ENCODE measurements at places on chromosomes 12 and 14. TPM values are rescaled to one million over a fixed set of nuclear protein-coding genes. Genes with fewer than 3 reads are reported as not detected.

DACT1 gene
- 120 TPM for total RNA-seq

C12orf42 gene
- not detected for total RNA-seq

PTGER2 gene
- total RNA-seq: 2.5 TPM

CMTM5 gene
- total RNA-seq: not detected

SIX1 gene
- 92.0 TPM for total RNA-seq

SRGAP1 gene
- 13.2 TPM for total RNA-seq

CALCOCO1 gene
- total RNA-seq: 86.9 TPM

ISCA2 gene
- 16.9 TPM for total RNA-seq

ATXN2 gene
- total RNA-seq: 66.8 TPM

GYS2 gene
- not detected for total RNA-seq

MVK gene
- 14.1 TPM for total RNA-seq

KCNH3 gene
- 0.10 TPM for total RNA-seq

PROX2 gene
- total RNA-seq: not detected

SOX5 gene
- total RNA-seq: 16.2 TPM

PDE3A gene
- total RNA-seq: 27.9 TPM

C14orf132 gene
- 33.2 TPM for total RNA-seq

GPR132 gene
- 0.30 TPM for total RNA-seq

PRDM4 gene
- total RNA-seq: 23.1 TPM

AQP6 gene
- not detected for total RNA-seq

PRMT5 gene
- total RNA-seq: 42.0 TPM

KCNJ8 gene
- not detected for total RNA-seq

APOF gene
- not detected for total RNA-seq

SDR9C7 gene
- not detected for total RNA-seq

RILPL2 gene
- 3.1 TPM for total RNA-seq

TUBA1B gene
- 857 TPM for total RNA-seq

EMP1 gene
- total RNA-seq: 30.7 TPM

GSG1 gene
- total RNA-seq: not detected

LRP10 gene
- 167 TPM for total RNA-seq

CLEC6A gene
- total RNA-seq: not detected

EML5 gene
- total RNA-seq: not detected

RSRC2 gene
- total RNA-seq: 61.5 TPM

C2CD5 gene
- total RNA-seq: 17.1 TPM

SERPINA12 gene
- total RNA-seq: not detected

CLEC1A gene
- total RNA-seq: not detected

RAD51B gene
- total RNA-seq: 4.8 TPM

HOXC4 gene
- total RNA-seq: not detected

GLT8D2 gene
- total RNA-seq: 38.8 TPM

IFNG-AS1 gene
- not detected for total RNA-seq

DPY19L2 gene
- total RNA-seq: 6.7 TPM

MSI1 gene
- total RNA-seq: 2.6 TPM

SLC39A5 gene
- total RNA-seq: 0.68 TPM

CLEC4D gene
- total RNA-seq: not detected

NGDN gene
- 25.2 TPM for total RNA-seq

TRHDE gene
- 0.87 TPM for total RNA-seq

Measured in chondrocyte (in vitro differentiated cells).